ENCODE measurements at places on chromosomes 5 and 9.

DNA sequence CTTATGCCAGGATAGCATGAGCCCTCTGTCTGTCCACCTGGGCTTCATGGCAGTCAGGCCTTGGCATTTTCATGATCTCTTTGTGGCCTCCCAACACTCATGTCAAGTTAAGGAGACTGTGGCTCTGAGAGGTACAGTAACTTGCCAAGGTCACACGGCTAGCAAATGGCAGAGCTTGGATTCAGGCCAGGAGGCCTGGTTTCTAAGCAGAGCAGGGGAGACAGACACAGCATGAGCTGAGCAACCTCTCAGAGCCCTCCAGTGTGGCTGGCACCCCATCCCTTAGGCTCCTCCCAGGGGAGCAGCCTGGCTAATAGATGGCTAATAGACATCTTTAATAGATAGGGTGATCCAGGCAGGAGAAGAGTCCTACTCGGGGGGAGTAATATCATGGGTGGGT, 4.1 kb downstream of the SYNPO start:
- no peak for DNase-seq

- no peak for DNase-seq
Observed at GRCh38 chr5:142958944-142959682, 188.9 kb downstream of the ARHGAP26 start.

- DNase-seq = no peak
Observed at GRCh38 chr5:86864051-86864450, 246.3 kb downstream of the COX7C start.

- DNase-seq = no peak
Observed at GRCh38 chr9:111393971-111394370, 63.9 kb upstream of the OR2K2 start.

- no peak for DNase-seq
Observed at GRCh38 chr9:126618190-126618584, 4.5 kb downstream of the LMX1B start.

DNA sequence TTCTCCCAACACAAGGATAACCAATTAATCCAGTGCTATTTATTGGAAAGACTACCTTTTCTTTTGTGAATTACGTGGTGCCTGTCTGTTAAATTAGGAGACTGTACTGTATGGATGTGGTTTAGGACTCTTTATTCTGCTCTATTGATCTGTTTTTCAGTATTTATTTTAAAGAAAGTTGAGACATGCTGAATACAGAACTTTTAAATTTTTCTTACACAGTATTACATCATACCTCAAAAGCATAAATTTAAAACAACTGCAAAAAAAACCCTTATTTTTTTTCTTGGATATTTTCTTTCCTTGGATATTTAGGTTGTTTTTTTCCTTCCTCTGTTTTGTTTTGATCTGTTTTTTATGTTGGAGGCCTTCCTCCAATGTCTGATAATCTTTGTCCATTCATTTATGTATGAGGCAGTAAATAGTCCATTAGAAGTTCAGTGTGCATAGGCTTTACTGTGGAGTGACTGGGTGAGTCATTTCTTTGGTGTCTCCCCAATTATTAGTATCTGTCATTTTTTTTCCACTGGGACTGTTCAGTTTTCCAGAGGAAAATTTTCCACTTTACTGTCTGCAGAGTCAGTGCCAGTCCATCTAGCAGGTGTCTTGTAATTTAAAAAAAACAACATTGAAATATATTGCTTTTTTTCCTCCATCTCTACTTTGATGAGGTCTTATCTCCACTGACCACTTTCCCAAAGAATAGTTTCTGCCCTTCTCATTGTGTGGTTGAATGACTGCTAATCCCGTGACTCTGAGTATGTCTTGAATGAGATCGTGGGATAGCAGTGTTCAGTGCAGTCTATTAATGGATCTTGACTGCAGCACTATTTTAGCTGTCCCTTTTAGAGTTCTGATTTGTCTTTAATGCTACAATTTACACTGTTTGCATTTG, 15.2 kb downstream of the CYSTM1 start:
- DNase-seq = no peak

- no peak for DNase-seq
Observed at GRCh38 chr9:34337403-34337802, 8.0 kb downstream of the NUDT2 start.

DNA sequence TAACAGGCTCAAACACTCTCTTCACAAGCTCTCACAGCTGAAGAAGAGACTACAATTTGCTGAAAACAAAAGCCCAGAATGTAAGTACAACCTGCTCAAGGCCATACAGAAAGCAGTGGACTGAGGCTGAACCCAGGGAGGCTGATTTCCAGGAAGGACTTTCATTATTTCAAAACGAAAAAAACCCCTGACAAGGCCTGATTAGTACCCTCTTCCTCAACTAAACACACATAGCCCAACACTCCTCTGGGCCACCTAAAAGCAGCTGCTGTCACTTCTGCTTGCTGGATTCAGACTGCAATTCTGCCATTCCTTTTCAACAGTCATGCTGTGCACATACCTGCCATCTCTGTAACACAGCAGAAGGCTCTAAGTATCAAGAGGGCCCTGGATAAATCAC, 18.2 kb downstream of the NRG2 start:
- no peak for DNase-seq

- no peak for DNase-seq
Observed at GRCh38 chr5:126640866-126641265, 40.1 kb downstream of the PHAX start.

GRCh38 chr5:31832966-31833365, 194.0 kb downstream of the PDZD2 start:
- no peak for DNase-seq

- no peak for DNase-seq
Observed at GRCh38 chr5:51404255-51404654, 21.0 kb downstream of the ISL1 start.

- no peak for DNase-seq
Observed at GRCh38 chr5:68798877-68799843, 294.7 kb upstream of the SLC30A5 start.

DNA sequence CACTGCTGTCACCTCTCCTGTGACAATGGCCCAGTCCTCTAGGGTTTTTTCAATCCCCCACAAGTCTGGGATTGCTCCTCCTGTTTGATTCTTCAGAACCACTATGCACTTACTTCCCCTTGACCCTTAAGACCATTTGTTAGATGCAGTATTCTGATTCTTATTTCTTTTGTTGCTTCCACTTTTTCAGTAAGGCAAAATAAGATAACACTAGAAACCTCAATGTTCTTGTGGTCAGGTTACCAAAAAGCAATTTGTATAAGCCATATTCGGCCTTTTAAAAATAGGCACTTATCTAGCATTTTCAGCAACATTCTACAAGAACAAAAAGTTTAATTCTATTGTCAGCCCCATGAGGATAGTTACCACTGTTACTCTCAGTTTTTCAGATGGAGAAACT, 220.0 kb downstream of the KDM4C start:
- DNase-seq = no peak

GRCh38 chr9:7780261-7780988, 19.2 kb downstream of the DMAC1 start:
- no peak for DNase-seq

DNA sequence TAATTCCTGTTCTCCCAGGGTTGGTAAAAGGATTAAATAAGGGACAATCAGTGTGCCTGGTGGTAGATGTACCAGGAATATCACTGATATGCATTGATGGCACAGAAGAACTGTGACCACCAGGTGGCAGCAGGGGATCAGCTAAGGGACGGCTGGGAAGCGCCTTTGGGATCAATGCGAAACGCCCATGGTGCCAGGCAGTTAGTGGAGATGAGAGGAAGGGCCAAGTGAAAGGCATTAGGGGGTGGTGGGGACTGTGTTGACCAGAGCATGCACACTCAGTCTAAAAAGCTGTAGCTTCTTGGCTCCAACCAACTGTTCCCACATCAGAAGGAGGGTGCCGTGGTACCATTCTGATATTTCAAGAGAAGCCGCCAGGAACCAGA, 55.6 kb downstream of the ARHGEF37 start:
- DNase-seq = no peak

DNA sequence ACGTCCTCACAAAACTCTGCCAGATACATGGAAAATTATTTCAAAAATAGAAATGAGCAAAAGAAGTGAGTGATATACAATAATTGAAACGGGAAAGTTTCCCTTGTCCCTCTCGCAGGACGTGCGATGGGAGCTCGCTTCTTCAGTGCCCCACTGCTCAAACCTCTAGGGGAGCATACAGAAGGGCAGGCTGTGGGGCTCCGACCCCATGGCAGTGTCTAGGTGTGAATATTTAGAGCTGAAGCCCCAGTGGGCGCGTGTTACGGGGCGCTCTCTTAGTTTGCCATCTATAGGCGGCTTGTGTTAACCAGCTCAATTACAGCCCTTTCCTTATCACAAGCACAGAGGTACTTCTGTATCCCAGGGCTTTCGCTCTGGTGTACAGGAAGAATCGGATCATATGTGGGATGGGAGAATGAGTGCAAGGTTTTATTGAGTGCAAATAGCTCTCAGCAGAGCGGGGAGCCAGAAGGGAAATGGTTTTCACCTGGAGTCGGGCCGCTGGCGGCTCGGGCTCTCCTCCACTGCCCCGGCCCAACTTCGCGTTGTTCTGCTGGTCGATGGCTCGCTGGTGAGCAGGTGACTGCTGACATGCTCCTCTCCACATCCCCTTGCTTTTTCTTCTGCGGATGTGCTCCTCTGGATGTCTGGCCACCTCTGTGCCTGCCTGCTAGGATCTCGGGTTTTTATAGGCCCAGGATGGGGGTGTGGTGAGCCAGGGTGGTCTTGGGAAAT, 334.0 kb upstream of the PTPRD start:
- no peak for DNase-seq

- DNase-seq = no peak
Observed at GRCh38 chr5:136106351-136107031, 26.2 kb upstream of the SMAD5 start.

DNA sequence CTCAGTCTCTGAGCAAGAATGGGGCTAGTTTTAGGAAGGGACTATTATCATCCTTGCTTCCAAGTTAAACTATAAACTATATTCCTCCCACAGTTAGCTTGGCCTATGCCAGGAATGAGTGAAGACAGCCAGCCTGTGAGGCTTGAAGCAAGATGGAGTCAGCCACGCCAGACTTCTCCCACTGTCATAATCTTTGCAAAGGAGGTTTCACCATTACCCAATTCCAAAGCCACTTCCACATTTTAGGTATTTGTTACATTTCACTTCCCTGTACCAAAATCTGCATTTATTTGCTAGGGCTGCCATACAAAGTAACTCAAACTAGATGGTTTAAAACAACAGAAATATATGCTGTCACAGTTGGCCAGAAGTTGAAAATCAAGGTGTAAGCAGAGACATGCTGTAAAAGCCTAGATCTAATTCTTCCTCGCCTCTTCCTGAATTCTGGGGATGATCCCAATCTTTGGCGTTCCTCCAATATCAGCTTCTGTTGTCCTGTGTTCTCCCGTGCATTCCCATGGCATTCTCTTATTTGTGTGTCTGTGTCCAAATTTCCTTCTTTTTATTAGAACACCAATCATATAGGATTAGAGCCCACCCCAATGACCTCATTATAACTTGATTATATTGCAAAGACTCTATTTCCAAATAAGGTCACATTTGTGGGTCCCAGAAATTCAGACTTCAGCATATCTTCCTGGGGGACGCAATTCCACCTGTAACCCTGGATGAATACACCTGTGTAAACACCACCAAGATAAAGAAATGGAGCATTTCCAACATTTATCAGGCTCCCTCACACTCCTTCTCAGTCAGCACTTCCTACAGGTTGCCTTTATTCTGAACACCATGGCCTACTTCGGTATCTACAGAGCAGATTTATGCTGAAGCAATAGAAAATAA, 126.8 kb downstream of the GCNT1 start:
- DNase-seq = no peak

GRCh38 chr9:137610944-137611343, 5.5 kb downstream of the ARRDC1 start:
- no peak for DNase-seq

GRCh38 chr9:133516961-133517350, 7.8 kb downstream of the MYMK start:
- no peak for DNase-seq

DNA sequence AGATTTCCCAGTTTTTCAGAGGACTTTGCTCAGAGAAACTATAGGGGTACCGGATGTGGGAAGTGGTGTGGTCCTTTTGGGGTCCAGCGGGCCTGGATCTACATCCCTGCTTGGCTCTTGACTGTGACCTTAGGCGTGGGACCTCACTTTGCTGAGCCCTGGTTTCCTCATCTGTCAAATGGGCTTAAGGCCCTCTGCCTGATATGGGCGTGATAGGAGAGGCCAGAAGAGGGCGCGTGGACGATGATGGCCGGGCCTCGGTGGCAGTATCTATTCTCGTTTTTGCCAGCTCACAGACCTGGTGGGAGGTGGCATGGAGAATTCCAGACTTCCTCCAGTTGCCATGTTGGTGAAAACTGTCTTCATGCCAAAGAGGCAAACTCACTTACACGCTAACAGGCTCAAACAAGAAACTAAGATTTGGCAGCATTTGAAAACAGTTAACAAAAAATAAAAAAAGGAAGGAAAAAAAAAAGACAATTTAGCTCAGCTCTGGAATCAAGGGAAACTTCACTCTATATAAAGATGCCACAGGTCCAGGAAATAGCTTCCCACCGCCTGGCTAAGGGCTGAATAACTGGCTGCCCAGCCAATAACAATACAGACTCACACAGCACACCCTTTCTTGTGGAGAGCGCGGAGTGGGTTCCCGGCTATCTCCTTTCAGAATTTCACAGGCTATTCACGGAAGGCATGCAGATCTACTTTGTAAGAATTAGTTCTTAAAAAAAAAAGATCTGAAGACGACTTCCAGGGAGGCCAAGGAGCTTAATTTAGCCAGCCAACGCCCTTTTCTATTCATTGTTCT, 1.7 kb downstream of the SH3PXD2B start:
- no peak for DNase-seq

DNA sequence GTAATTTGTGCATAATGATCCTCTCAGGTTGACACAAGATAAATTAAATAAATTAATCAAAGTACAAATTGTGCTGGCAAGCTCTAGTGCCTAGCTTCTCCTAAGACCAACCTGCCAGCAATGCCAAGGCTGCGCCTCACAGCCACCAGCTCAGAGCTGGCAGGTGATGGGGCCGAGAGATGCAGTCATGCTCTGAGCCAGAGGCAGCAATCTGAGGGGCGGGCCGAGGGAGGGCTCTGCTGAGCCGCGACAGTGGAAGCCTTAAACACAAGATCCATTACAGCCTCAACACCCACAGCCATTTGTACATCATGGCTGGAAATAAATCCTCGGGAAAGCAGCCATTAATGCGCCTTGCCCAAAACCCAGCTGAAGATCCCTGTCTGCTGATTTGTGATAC, 20.3 kb downstream of the MED27 start:
- no peak for DNase-seq

- no peak for DNase-seq
Observed at GRCh38 chr5:136619556-136619955, 254.2 kb upstream of the TRPC7 start.

Data from stimulated activated CD4-positive, alpha-beta T cell treated with anti-CD3 and anti-CD28 coated beads, Interleukin-4, amount 100 ng/mL, for 48 hours (primary cell).